ENCODE measurements at places on chromosomes 11 and 22. TPM values are rescaled to one million over a fixed set of nuclear protein-coding genes. Genes with fewer than 3 reads are reported as not detected.

DNA sequence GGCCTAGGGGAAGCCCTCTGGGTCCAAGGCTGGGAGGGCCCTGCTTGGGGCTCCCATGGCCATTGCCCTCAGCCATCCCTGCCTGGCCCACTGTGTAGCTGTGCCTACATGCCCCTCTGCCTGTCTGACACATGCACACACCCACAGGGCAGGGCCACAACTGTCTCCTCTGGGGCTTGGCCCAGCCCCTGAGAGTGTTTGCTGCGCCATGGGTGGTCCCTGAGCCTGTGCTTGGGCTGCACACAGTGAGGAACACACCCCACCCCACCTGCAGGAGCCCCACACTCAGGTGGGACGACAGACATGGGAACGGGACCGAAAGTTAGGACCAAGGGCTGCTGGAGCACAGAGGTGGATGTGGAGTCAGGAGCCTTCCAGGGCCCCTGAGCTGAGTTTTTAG is 489.5 kb downstream of the TBC1D22A start:
- peak; percentile 7 for DNase-seq
- no peaks in the 10 kb centered on the region for H3K36me3 ChIP-seq
- no peaks in the 10 kb centered on the region for H3K4me1 ChIP-seq
- no peak overlapping the region for H3K4me3 ChIP-seq
- H3K27me3 ChIP-seq, result no peaks in the 10 kb centered on the region
- H3K27ac ChIP-seq, result no peak overlapping the region

KDM4E gene
- not detected for total RNA-seq

- no peaks in the 10 kb centered on the region for H3K36me3 ChIP-seq
- peaks cover 6% of the 10 kb centered on the region for H3K4me1 ChIP-seq
- no peak overlapping the region for H3K4me3 ChIP-seq
- no peak overlapping the region for H3K27ac ChIP-seq
These were observed 3.6 kb downstream of the DUSP8 start for GRCh38 chr11:1568441-1568911.

TRIM29 gene
- not detected for total RNA-seq

TRIM49D2 gene
- total RNA-seq, result not detected

DNA sequence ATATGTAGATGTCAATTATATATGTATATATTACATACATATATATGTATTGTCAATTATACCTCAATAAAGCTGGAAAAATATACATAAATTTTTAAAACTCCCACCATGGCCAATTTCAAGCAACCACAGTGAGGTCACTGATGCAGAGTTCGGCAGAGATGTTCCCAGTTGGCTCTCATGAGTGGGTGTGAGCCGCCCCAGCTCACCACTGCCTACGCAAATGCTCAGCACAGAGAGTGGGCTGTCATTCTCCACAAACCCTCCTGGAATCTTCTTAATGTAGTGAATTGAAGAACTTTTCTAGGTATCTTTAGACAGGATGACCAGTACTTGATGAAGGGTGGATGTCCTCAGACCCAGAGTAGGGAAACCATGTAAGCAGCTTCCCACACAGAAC is 96.6 kb upstream of the TMEM45B start:
- H3K4me3 ChIP-seq, result no peak overlapping the region
- no peak overlapping the region for H3K27ac ChIP-seq
- peaks cover 5% of the 10 kb centered on the region for H3K27me3 ChIP-seq
